Fibroblast of villous mesenchyme (primary cell): ENCODE measurements at places on chromosomes 13 and 19. TPM values are rescaled to one million over a fixed set of nuclear protein-coding genes. Genes with fewer than 3 reads are reported as not detected.

DNA sequence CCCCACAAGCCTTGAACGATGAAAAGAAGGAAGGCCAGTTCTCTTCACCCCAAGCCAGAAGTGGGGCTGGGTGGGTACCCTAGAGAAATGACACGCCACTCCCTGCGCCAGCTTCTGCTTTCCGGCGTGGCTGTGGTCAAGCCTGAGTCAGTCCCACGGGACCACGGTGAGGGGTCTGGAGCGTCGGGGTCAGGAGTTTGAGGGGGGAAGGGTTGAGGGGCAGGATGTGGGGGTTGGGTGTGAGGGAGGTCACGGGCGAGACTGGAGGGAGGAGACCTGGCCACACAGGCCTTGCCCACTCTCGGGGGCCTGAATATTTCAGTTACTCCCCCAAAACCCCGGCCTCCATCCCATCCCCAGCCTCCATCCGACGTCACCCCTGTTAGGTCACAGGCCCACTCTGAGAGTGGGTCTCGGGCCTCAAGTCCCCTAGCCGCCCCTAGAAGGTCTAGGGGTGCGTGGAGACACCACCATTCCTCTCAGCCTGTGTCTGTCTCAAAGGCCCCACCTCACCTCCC, 500 bp upstream of the IFI30 start:
- DNase-seq = no peak

CACNA1A gene
- total RNA-seq = 0.32 and 0.43 TPM in 2 replicates

GRCh38 chr13:80214521-80214991, 126.4 kb downstream of the SPRY2 start:
- DNase-seq = peak; percentile 53

DNA sequence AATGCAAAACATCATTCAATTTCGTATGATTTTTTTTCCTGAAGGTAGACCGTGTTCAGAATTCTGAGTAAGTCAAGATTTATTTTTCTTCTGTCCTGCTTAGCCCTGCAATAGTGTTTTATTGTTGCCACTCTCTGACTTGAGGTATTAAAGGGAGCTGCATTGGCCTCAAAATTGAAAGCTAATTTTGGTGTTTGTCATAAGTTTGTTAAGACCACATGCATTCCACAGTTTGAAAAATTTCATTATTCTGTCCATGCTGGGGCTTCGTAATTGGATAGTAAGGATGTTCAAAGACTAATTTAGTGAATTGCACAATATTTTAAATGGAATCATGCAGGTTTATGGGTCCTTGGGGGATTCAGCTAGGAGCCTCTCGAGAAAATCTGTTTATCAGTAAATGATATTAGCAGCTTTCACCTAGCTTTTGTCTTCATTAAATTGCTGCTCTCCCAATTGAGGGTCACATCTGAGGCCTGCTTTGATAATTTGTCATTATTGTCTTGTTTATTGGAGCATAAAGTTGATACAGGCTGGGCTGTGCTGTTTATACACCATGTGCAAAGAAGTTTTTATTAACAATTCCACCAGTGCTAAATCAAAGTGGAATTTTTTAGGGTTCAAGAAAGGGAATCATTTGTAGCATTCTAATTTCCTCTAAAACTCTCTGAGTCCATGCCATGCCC, 339.8 kb upstream of the OBI1 start:
- DNase-seq = no peak

GRCh38 chr13:21949818-21950429, 279.1 kb downstream of the FGF9 start:
- no peak for DNase-seq

DNA sequence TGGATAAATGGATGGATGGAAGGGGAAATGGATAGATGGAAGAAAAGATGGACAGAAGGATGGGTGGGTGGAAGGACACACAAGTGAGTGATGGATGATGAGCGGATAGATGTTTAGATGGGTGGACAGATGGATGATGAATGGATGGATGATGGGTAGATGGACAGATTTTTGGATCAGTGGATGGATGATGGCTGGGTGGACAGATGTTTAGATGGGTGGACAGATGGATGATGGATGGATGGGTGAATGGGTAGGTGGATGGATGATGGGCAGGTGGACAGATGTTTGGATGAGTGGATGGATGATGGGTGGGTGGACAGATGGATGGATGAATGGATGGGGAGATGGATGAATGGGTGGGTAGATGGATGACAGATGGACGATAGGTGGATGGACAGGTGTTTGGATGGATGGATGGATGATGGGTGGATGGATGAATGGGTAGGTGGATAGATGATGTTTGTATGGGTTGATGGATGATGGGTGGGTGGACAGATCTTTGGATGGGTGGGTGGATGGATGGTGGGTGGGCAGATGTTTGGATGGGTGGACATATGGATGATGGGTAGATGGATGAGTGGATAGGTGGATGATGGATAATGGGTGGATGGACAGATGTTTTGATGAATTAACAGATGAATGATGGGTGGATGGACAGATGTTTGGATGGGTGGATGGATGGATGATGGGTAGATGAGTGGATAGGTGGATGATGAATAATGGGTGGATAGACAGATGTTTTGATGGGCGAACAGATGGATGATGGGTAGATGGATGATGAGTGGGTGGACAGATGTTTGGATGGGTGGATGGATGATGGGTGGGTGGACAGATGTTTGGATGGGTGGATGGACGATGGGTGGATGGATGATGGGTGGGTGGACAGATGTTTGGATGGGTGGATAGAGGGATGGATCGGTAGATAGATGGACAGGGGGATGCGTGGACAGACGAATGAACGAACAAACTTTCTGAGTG, 39.5 kb downstream of the CERS4 start:
- DNase-seq = no peak

ZNF20 gene
- total RNA-seq = 3.5 and 6.0 TPM in 2 replicates

DNA sequence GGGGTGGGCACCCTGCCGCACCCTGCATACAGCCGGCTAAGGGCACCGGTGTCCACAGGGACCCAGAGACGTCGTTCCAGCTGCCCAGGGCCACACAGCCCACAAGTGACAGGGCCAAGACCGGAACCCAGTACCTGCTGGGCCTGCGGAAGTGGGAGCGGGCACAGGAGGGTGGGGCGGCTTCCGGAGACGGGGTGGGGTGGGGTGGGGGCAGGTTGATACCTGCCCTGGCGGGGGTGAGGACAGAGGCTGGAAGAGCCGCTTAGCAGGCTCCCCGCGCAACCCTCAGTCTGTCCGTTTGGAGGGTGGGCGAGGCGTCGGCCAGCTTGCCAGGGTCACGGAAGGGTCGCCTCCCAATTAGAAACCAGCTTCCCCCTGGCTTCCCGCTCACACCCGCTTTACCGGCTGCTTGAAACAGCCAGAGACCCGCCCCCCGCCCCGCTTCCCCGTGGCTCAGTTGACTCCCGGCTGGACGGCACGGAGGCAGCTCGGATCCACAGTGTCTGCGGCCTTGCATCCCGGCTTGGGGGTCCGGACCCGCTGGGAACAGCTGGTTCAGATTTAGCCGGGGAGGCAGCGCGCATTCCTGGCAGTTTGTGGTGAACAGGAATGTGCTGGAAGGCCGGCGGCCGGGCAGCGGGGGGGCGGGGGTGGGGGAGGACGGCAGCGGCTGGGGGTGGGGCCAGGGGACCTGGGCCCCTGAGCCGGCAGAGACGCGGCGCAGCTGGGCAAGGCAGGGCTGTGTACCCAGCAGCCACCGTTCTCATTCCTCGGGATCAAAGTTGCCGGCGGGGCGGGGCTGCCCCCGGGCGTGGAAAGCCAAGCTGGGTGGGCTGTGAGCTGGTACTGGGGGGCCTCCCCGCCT, 1.9 kb downstream of the CNN2 start:
- DNase-seq = peak; percentile 98

- no peak for DNase-seq
Measured at GRCh38 chr19:54169149-54169740, 3.7 kb downstream of the TMC4 start.

DNA sequence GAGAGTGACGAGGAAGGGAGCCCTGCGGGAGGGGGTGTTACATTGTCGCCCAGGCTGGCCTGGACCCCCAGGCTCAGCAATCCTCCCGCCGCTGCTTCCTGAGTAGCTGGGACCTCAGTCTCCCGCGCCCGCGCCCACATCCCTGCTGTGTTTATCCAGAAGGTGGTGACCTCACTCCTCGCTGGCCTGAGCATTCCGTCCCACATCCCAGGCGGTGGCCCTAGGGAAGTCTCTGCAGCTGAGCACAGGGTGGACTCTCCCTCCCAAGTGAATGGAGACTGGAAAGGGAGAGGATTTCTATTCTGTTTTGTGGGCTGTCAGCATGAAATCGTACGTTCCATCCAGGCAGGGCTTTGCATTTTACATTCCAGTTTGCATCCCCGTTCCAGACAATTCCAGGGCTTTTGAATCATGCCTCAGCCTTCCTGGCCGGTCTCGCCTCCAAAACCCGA, 401 bp upstream of the ZNF765 start:
- DNase-seq = peak; percentile 61

GRCh38 chr13:42574011-42574410, at the start of gene TNFSF11:
Gene TNFSF11 (plus strand): TSS chr13:42574152. CDS start chr13:42574304, 152 bp downstream.
- no peak for DNase-seq
